ENCODE measurements at places on chromosomes 7 and 10.

DNA sequence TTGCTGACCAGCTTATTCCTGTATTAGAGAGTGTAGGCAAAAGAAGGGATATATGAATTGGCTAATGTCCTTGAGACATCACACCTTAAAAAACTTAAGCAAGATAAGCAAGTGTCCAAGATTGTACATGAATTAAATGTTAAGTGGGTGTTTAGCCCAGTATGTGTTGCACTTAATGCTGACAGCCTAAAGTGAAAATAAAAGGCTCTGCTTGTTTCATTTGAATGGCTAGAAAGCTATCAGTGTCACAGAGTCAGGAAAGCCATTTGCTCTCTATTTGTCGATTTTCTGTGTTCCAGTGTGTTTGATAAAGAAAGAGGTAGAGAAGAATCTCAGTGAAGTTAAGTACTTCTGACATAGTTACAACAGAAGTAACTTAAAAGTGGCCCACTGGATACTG, 744.9 kb downstream of the ANKRD7 start:
- no peak for DNase-seq

DNA sequence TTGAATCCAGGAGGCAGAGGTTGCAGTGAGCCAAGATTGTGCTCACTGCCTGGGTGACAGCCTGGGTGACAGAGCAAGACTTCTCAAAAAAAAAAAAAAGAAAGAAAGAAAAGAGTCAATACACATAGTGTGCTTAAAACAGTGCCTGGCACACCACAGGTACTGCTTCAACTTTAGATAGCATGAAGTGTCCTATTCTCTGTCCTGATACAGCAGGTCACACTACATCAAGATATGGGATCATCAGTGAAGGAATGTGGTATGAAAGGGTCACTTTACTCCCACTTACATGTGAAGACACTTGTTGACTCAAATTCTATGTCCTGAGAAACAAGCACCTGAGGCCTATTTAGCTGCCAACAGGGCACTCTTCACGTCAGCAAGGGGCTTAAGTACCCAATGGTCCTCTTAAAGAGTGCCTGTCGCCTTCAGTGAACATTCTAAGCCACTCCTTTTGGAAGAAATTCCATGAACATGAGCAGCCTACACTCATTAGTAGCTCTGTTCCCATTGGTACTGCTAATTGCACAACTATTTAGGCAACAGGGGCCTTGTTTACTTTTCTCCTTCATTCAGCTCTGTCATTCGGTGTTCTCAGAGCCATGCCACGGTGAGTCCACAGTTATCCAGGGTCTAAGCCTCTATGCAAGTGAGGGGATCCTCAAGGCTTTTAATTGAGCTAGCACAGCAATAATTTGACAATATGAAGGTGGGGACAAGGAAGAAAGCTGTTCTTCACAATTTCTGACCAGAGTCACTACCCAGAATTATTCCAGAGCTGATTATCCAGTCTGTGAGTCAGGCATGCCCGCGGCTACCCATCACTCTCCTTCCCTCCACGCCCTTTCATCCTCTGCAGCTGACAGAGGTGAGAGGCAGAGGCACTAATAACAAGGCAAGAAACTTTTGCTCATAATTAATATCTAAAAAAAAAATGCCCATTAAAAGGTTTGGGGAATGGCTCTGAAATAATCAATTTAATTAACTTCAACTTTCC, 56.6 kb upstream of the PTN start:
- no peak for DNase-seq

GRCh38 chr7:16531707-16532106, 5.1 kb downstream of the LRRC72 start:
- no peak for DNase-seq

DNA sequence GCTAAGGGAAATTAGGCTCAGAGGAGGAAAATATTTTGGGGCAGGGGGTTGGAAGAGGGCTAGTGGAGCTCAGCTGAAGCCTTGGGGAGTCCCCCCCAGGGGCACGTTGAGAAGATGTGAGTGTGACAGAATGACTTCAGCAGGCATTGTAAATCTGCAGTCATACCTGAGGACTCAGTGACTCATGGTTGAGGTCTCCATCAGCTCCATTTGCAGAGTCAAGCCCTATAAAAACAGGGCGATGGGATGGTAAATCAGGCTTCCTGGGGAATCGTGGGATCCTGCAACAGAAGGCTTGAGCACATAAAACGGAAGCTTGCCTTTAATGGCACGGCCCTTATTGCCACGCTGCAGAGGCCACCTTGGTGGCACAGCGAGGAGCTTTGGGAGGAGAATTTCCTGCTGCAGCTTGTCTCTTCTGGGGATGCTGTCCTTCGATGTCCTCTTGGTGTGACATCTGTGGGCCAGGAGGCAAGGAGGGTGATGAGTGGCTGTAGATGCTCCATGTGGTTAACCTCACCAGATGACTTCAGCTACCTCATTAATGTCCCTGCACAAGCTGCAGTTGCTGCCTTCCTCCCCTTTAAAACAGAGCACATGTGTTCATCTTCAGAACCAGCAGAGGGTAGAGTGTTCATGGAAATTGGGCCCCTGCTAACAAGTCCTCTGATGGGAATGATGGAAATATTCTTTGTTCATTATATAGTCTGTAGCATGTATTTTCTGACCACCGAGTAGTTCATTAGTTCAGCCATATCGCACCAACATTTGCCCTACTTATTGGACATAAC, 285.9 kb downstream of the LRMDA start:
- DNase-seq: no peak

DNA sequence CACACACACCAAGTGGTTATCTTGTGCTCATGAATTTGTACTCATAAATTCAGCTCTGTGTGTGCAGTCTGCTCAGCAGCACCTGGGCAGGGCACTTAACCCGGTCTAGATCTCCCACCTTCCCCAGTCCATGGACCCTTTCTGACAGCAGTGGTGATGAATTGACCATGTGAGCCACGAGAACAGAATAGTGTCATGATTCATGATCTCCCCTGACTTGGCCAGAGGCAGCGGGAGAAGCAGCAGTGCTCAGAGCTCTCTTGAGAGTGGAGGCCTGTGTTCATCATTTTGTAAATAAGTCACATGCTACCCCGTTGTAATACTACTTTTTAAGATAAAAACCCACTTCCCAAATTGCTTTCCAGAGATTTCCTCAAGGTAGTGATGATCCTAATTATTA, 74.2 kb downstream of the GALNT17 start:
- no peak for DNase-seq

GRCh38 chr7:55087521-55087961, 68.7 kb downstream of the EGFR start:
- no peak for DNase-seq

- no peak for DNase-seq
Observed at GRCh38 chr7:41183741-41184140, 519.1 kb downstream of the INHBA start.

DNA sequence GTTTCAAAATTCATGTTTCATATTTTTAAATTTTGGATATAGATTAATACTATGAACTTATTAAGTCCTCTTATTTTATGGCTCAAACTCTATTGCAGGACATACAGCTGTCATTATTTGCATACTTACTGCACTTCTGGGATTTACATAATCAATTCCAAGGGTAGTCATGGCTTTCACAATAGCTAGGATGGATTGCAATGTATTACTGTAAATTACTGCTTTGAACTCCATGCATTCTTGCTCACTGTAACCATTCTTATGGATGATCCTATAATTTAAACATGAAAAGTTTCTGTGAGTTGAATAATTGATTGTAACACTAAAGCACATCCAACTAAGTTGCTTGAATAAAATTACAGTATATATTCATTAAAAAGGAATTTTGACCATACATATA, 23.5 kb downstream of the GNAT3 start:
- no peak for DNase-seq

- no peak for DNase-seq
Observed at GRCh38 chr7:17474724-17475344, 176.4 kb downstream of the AHR start.

GRCh38 chr10:119896061-119896655, 3.6 kb downstream of the SEC23IP start:
- DNase-seq: no peak

DNA sequence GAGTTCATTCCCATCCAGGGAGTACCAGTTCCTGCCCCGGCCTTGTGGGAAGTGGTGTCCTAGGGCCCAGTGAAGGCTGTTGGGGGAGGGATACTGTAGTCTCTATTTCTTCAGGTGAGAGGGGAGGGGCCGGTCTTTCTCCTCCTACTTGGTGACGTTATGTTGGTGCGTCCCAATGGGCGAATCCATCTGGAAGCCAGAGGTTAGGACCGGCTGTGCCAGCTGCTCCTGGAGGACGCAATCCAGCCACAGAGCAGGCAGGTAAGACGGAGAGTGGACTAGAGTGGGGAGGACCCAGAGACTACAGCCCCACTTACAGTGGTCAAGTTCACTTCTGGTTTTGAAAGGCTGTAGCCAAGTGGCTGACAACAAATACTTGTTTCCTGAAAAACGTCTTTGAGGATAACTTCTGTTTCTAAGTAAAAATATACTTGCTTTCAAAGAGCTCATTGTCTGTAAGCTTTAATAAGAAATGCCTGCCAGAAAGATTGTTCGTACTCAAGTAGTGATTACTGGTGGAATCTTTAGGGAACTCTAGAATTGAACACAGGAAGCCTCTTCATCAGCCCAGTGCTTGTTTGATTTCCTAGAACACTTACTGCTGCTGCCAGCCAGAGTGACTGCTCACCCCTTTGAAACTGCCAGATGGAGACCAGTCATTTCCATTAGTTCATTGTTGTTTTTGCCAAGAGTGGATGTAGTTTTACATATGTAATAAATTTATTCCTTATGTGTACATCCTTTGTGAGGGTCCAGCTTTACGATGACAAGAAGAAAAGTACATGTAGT, 25.4 kb downstream of the RBM33 start:
- no peak for DNase-seq

DNA sequence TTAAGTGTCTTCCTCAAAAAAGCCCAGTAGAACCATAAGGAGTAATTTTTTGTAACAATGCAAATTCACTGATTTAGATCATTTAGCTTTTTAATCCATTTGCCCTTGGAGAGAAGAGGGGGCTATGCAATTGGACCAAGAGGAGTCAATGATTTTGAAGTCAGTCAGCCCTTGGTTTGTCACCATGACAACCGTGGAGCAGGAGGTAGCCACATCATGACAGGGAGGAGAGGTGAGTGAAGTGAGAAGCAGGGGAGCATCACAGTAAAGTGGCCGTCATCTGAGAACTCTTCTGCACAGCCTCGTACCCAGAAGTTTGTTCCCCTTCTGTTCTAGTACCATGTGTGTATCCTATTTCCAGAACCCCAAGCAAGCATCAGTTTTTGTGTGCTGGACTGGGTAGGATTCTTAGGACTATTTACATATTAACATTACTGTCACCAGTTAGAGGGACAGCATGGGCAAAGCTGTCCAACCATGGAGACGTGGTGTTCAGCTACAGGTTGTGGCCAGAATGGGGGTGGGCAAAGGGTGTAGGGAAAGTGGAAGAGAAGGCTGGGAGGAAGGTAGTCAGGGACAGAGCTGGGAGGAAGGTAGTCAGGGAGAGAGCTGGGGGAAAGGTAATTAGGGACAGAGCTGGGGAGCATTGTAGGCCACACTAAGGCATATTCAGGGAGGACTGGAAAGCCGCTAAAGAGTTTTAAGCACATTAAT, 13.1 kb downstream of the UBE3C start:
- DNase-seq: no peak

DNA sequence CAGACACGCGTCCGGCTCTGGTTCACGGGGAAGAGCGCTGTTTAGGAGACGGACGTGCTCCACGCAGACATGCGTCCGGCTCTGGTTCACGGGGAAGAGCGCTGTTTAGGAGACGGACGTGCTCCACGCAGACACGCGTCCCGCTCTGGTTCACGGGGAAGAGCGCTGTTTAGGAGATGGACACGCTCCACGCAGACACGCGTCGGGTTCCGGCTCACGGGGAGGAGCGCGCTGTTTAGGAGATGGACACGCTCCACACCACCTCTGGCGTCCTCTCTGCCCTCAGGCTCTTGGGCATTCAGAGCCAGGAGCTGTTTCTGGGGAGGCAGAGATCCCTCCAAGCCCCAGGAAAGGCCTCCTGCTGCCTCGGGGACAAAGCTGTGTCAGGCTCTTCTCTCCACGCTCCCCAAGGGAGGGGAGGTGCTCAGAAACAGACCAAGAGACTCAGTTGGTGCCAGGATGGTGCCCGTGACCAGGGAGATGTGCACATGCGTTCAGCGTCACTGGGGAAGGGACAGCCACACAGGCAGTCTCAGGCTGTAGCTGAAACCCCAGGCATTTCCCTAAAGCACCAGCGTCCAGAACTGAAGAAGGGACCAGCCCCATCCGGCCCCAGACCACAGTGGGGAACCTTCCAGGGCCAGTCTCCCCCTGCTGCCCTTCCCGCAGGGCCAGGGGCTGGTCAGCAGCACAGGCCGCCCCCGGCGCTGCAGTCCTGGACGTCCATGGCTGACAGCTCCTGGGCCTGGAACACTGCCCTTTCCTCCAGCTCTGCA, 175.6 kb downstream of the ELFN1 start:
- no peak for DNase-seq

GRCh38 chr10:68727146-68727545, 6.1 kb downstream of the CCAR1 start:
- no peak for DNase-seq

DNA sequence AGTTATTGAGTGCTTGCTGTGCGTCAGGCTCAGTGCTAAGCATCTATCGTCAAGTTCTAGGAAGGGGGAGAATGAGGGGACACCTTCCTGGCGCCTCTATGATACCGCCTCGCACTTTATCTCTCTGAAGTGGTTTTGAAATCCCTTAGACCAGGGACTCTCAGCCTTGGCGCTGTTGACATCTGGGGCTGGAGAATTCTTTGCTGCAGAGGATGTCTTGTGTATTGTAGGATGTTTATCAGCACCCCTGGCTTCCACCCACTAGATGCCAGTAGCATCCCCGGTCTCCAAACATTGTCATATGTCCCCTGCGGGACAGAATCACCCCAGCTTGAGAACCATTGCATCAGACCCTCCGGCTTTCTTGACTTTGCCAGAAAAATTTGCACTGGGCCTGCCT, 285.5 kb downstream of the CCDC3 start:
- no peak for DNase-seq

- DNase-seq: no peak
Observed at GRCh38 chr7:83032195-83032594, 130.5 kb downstream of the PCLO start.

DNA sequence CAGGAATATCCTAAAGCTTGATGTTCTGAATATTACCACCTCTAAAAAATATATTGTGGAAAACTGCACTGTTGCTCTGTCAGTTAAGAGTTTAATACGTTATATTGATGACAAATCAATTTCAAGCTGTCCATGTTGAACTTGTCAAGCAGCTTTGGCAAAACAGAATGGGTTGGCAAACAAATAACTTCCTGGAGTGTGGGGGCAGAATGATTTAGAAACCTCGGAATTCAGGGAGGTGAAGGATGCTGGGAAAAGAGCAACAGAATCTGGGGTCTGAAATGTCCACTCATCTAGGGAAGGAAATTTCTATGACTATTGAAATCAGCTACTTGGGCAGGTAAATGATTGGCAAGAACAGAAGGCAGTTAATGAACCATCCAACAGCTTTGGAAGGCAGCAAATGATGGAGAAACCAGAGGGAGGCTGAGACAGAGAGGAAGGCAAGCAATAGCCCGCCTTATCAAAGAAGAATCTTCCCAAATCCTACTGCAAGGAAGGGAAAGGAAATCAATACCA, 95.1 kb upstream of the PALS2 start:
- DNase-seq: no peak

GRCh38 chr7:50211130-50212015, 93.1 kb upstream of the IKZF1 start:
- no peak for DNase-seq

All from activated CD4-positive, alpha-beta T cell treated with anti-CD3 and anti-CD28 coated beads, Interleukin-2, amount 50 U/mL, for 24 hours (primary cell).